ENCODE measurements at places on chromosomes 2 and 18.

DNA sequence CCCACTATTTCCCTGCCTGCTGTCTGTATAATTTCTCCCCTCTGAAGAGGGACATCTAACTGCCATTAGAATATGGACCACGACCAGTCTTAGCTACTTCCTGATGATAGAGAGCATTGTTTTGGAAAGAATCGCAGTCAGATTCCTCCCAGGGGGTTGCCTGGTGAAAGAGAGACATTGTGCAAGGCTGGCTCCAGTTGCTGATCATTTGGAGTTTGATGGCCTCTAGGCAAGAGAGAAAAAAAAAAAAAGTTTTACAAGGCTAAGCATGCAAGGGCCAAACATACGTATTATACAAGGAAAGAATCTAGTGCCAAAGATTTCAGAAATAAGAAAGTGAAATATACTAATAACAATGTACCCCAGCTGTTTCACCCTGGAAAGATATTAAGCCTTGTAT lies 182.2 kb downstream of the CMPK2 start:
- no peak for DNase-seq

DNA sequence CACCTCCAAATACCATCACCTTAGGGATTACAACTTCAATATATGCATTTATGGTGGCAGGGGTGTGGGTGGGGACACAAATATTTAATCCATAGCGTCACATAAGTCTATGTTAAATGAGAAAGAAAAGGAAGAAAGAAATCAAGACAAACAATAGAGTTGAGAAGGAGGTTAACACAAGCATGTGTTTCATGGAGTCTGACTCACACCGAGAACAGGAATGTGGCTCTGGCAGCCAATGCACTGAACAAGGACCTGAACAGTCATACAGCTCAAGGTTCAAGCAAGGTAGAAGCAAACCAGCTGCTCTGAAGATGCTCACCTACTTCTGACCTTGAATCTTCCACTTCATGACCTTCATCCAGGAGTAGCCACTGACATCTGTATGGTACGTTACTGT lies 36.2 kb upstream of the LPIN1 start:
- no peak for DNase-seq

GRCh38 chr2:53021292-53021691 lies 746.3 kb upstream of the CHAC2 start:
- no peak for DNase-seq

DNA sequence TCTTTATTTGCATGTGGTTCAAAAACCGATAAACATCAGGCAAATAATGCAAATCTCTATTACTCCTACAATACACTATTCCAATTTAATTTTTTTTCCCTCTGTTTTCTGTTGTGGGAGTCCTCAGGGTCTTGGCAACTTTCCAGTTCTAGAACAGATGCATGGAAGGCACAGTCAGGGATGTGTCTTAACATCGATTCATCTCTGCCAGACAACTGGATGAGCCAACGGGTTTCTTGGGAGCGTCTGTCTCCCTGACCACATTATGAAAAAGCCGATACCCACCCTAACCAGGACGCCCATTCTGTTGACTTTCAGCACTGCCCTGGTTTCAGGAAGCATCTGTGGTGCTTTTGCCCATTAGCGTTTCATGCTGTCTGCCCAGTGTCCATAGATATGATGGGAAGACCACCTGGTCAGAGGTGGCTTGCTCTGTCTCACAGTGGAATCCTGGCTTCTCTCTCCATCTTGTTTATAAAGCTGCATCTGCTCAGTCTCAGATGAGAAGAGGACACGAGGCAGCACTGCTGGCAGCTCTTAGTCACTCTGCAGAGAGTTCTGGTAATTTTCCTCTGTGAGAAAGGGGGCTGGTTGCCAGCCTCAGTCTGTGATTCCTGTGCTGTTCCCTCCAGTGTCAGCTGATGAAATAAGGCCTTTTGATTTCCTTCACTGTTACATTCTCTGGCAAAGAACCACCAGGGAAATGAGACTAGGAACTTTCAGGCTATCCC lies 57.9 kb upstream of the KCNE4 start:
- no peak for DNase-seq

- DNase-seq = no peak
These were observed 629.6 kb upstream of the FANCL start for GRCh38 chr2:58870704-58871103.

- DNase-seq = no peak
These were observed 39.8 kb upstream of the ITPRID2 start for GRCh38 chr2:181851726-181852125.

GRCh38 chr2:160498137-160498536 lies 4.5 kb upstream of the RBMS1 start:
- no peak for DNase-seq

- DNase-seq = no peak
These were observed 236.0 kb downstream of the BCL2 start for GRCh38 chr18:63083555-63083954.

GRCh38 chr2:228369400-228370031 lies 188.0 kb upstream of the SPHKAP start:
- DNase-seq = no peak

DNA sequence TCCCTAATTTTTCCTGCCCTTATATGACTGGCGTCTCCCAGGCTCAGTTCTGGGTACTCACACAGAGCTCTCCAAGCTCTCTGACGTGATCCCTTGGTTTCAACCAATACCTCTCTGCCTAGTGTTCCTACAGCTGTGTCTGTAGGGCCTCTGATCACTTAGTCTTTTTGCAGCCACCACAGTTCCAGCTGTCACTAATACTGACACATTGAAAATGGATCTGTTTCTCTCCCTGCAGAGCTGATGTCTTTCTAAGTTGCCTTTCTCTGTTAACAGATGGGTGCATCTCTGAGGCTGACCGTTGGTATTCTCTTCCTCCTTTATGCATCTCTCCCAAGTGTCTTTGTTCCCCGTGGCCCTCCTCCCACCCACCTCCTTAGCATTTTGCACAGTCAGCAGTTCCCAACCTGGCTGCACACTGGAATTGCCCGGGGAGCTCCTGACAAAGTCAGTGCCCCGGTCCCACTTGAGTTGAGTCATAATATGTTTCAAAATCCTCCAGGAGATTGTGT lies 62.5 kb downstream of the CERS6 start:
- no peak for DNase-seq

DNA sequence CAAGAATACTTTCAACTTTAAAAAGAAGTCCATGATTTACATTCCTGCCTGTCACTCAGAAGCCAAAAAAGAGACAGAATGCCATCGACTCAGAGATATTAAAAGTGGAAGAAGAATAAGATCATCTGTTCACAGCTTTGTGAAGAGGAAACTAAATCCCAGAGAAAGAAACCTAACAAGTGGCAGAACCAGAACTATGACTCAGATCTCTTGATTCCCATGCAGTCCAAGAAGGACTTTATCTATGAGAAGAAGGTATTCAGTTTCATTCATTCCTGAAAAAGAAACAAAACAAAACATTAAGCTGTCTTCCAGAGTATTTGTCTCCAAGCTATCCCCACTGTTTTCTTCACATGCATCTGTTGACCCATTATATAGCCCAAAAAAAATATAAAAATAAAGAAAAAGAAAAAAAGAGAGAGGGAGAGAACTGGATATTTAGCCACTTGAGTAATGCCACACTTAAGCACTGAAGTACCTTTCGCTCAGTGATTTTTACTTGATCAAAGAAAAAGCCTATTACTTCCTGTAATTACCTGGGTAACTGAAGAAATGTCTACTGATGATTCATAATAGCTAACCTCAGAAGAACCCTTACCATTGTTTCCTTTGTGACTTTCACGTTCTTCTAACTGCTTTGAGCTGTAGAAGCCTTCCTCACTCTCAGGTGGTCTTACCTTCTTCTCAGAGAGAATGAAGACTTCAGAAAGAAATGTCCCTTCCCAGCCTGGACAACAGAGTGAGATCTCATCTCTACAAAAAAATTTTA lies 17.7 kb upstream of the AKAIN1 start:
- no peak for DNase-seq

- DNase-seq = no peak
These were observed 76.2 kb downstream of the MOGAT1 start for GRCh38 chr2:222747526-222748160.

- DNase-seq = no peak
These were observed 35.3 kb downstream of the KLHL29 start for GRCh38 chr2:23420091-23420839.

GRCh38 chr2:190469771-190470170 lies 61.6 kb downstream of the MFSD6 start:
- DNase-seq = peak; percentile 42

GRCh38 chr2:120599072-120599471 lies 136.6 kb upstream of the GLI2 start:
- no peak for DNase-seq

DNA sequence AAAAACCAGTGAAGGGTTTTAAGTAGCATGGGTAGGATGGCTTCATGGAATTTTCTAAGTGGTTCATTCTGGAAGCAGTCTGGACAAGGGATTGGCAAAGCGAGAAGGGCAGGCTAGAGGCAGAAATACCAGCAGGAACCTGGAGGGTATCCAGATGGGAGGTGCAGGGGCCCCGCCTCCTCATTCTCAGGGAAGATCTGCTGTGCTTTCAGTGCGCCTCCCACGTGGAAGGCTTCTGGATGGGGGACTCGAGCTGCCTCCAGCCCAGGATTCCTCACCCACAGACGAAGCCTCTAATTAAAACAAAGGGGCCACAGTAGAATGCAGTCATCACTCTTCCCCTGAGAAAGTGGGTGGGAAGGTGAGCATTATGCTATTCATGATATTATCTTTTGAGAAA lies 79.8 kb downstream of the VSNL1 start:
- no peak for DNase-seq

- no peak for DNase-seq
These were observed 3.2 kb downstream of the KIF1A start for GRCh38 chr2:240816584-240817495.

DNA sequence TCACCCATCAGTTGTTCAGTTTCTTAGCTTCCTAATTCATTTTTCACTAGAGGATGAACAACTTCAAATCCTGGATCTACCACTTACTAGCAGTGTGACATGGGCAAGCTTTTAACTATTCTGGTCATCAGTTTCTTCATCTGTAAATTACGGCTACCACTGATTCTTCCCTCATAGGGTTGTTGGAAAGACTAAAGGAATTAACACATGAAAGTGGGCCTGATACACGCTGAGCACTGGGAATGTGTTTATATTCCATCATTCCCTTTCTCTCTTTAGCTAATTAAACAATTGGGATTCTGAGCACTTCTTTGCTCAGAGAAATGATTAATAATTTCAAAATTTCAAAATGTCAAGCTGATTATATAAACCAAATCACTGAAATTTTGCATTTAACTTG lies 862.3 kb upstream of the GCFC2 start:
- no peak for DNase-seq

- no peak for DNase-seq
These were observed 274.0 kb downstream of the RNF152 start for GRCh38 chr18:61618816-61619215.

- no peak for DNase-seq
These were observed 159.5 kb upstream of the NDUFV2 start for GRCh38 chr18:8942909-8943545.

- DNase-seq = no peak
These were observed 816.4 kb downstream of the SOCS6 start for GRCh38 chr18:71105078-71105819.
